ENCODE measurements at places on chromosomes 5 and 9.

GRCh38 chr9:86598411-86599239 is 244.4 kb upstream of the TUT7 start:
- DNase-seq: no peak

- DNase-seq: peak; percentile 26
Observed at GRCh38 chr9:84759300-84759750, 89.8 kb downstream of the NTRK2 start.

GRCh38 chr5:128844354-128844923 is 120.8 kb upstream of the SLC27A6 start:
- no peak for DNase-seq

DNA sequence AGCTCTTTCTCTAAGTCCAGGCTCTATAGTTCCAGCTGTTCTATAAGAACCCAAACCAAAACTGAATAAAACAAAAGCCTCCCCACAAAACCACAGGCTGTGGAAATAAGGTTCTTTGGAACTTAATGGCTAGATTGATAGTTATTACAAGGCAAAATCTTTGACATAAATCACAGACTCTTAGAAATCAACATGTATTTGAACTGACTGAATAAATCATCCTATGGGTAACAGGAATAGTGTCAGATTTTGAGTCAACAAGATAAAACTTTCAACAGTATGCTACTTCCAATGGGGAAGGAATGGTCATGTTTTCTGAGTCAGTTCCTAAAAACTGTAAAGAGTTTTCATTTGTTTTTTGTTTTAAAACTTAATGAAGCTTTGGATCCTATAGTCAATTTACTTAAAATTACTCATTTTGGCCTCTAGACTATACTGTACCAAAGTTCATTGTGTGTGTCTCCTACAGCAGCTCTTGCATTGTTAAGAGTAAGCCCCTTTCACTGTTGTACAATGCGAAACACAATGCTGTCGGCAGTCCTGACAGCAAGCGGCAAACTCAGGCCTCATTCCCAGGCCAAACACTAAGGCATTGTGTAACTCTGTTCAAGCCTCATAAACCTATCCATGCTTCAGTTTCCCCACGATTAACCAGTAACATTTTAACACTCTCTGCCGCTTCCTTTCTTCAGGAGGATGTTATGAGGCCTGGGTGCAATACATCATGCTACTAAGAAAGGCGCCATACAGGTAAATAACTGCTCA is 134.1 kb downstream of the ARL15 start:
- no peak for DNase-seq

- no peak for DNase-seq
Observed at GRCh38 chr5:594226-594860, 17.8 kb upstream of the CEP72 start.

Data from activated CD4-positive, alpha-beta T cell treated with anti-CD3 and anti-CD28 coated beads, Interleukin-2, amount 10 ng/mL, durations not matched to agents 7 days and 5 days (primary cell).